RPMI7951 (cell line): ENCODE measurements at places on chromosomes 3 and 15. TPM values are rescaled to one million over a fixed set of nuclear protein-coding genes. Genes with fewer than 3 reads are reported as not detected.

DNA sequence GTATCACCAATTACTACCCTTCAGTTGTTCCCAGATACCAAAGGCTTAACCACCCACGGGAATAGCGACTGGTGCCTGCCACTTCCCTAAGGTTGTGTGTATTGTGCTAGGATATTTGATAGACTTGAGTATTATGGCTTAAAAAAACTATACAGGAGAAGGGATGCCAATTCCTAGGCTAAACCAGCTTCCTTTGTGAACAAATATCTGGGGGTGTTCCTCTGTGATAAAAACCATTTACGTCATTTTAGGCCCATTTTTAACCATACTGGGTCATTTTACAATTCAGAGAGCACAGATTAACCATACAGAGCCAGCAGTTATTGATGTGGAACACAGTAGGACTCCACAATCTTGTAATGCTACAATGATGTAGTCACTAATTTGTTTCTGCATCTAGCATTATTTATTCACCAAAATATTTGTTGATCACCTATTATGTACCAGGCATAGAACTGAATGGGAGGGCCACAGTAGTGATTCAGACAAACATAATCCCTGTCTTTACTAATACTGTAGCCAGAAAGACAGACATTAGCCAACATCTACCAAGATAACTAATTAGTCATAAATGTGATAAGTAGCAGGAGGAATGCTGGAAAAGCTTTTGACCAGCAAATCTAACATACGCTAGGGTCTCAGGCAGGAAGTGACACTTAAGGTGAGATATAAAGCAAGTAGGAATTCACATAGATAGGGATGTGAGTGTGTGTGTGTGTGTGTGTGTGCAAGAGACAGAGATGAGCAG, 184.8 kb downstream of the MECOM start:
- no peak for DNase-seq

The UROC1 gene
- not detected in 2 replicates for total RNA-seq

The C3orf80 gene
- total RNA-seq, result 0.48 and 0.49 TPM in 2 replicates

GRCh38 chr15:73624530-73624929, 8.7 kb downstream of the NPTN start:
- no peak for DNase-seq

- peak; percentile 61 for DNase-seq
Observed at GRCh38 chr3:53938645-53939044, 47.0 kb upstream of the SELENOK start.

GRCh38 chr3:71080517-71081083, 502.9 kb downstream of the FOXP1 start:
- DNase-seq, result no peak

The MESP1 gene
- total RNA-seq, result 1.6 and 2.5 TPM in 2 replicates

DNA sequence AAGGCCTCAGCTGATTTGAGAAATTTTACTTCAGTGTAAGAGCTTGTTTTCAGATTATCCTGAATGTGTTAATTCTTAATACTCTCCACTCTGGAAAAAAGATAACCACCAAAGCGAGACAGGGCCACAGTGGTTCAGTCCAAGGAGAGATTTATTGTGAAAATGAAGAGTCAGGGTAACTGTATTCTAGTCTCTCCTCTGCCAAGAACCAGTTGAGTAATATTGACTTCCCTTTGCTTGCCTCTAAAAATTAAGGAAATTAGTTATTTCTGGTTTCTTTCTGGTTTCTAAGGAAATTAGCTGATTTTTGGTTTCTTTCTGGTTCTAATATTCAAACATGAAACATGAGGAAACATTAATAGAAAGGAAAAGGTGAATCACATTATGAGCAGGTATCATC, 34.9 kb downstream of the PPP1R2 start:
- DNase-seq, result no peak

GRCh38 chr3:188956839-188957489, 214.8 kb upstream of the TPRG1 start:
- peak; percentile 64 for DNase-seq
